ENCODE measurements at places on chromosomes 12 and 14. TPM values are rescaled to one million over a fixed set of nuclear protein-coding genes. Genes with fewer than 3 reads are reported as not detected.

- no peak for DNase-seq
These were observed 273.6 kb downstream of the GRIN2B start for GRCh38 chr12:13707829-13708228.

GRCh38 chr12:120363274-120363855 is 5.6 kb downstream of the MSI1 start:
- no peak for DNase-seq

DNA sequence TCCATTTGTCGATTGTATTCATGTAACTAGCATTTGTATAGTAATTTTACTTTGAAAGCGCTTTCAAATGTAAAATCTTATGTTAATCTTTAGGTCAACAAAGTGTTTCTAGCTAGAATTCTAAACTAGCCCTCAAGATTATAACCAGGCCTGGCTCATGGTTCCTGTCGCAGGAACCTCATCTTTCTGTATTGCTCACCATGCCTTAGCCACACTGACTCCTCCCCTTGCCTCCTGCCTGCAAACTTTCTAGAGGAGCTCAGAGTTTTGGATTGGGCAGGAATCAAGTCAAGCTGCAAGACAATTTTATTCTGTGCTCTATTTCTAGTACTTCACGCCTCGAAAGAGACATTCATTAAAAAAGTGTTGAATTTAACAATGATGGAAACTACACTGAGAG is 99.8 kb downstream of the TGFB3 start:
- no peak for DNase-seq

GRCh38 chr14:92900660-92901059 is 22.3 kb upstream of the CHGA start:
- DNase-seq, result no peak

GRCh38 chr14:87896393-87897380 is 96.3 kb downstream of the GALC start:
- DNase-seq, result peak; percentile 75

DNA sequence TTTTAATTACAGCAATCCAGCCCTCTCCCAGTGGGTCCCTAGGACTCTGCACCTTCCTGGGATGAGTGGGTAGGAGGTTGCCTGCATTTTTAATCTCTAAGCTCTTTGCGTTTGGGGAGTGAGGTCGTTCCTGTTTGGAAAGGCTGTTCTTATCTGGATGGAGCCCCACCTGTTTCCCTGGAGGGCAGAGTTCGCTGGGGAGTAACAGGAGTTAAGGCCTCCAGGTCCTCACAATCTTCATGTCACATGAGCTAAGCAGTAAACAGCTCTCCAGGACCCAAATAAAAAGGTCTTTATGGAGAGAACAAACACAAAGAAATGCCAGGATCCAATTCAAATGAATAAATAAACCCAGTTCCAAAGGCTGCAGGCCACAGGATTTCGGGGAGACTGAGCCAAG is 56.0 kb upstream of the RFLNA start:
- DNase-seq, result no peak

DNA sequence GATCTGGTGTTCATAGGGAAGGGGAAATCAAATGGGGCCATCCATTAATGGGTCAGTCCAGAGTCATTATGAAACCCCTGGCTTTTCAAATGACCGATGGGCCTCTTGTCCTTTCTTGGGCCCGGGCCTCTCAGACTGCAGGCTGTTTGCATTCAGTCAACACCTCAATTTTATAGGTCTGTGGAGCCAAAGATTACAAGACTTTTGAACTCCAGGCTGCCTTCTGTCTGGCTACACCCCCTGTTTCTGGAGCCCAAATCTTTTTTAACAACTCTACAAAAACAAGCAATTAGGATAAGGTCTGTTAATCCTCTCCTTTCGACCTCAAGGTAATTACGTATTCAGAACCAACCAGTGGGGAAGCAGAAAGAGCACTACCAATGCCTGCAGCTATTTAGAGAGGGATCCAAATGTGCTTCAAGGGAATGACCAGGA is 35.6 kb downstream of the DUSP6 start:
- no peak for DNase-seq

- no peak for DNase-seq
These were observed 32.3 kb upstream of the EIF5 start for GRCh38 chr14:103301512-103302354.

GRCh38 chr12:6627616-6628015 is 8.1 kb downstream of the LPAR5 start:
- no peak for DNase-seq

Gene IFT81
- 61.2 TPM for polyA plus RNA-seq

Gene GPRC5D
- 1.1 TPM for polyA plus RNA-seq

Gene RASSF3
- 21.7 TPM for polyA plus RNA-seq

Gene RDH12
- polyA plus RNA-seq, result 0.71 TPM

Gene HOXC11
- 2.1 TPM for polyA plus RNA-seq

Gene CCDC197
- not detected for polyA plus RNA-seq
